ENCODE measurements at places on chromosomes 1 and 21.

- DNase-seq = peak; percentile 24
These were observed at the start of gene EFNA1 for GRCh38 chr1:155127105-155127966. TSS of gene EFNA1 (plus strand) at chr1:155127876. CDS start at chr1:155127978, 102 bp downstream.

- DNase-seq = no peak
These were observed 5.6 kb downstream of the BTBD8 start for GRCh38 chr1:92085727-92086126.

GRCh38 chr1:2148691-2149090, 45.9 kb downstream of the FAAP20 start:
- DNase-seq = peak; percentile 76

GRCh38 chr1:180208264-180208663, 21.8 kb upstream of the LHX4 start:
- DNase-seq = no peak

DNA sequence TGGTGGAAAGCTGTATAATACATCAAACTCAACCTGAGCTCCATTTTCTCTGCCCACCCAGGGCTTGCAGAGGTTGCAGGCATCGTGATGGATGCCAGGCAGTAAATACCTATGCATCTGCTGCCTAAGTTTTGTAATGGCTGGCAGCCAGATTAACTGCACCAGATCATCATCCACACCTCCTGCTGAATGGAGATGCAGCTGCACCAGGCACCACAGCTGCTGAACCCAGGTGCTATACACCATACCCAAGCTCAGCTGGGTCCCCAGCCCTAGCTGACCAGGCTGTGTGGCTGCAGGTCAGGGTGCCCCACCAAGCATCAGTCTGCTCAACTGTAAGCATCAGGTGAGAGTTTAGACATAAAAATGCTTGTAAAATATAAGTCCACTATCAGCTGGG, 6.7 kb upstream of the SNAPIN start:
- DNase-seq = no peak

Measured in naive thymus-derived CD4-positive, alpha-beta T cell (primary cell).